ENCODE measurements at places on chromosomes 4 and X. TPM values are rescaled to one million over a fixed set of nuclear protein-coding genes. Genes with fewer than 3 reads are reported as not detected.

The MGAT4D gene
- total RNA-seq: not detected

The POLN gene
- total RNA-seq: 0.55 TPM

The TRPC3 gene
- total RNA-seq: not detected

The TIGD4 gene
- total RNA-seq: 0.23 TPM

Data from A549 treated with CpdA at 1 μM for 4 hours (cell line).